ENCODE measurements at places on chromosomes 4 and X.

DNA sequence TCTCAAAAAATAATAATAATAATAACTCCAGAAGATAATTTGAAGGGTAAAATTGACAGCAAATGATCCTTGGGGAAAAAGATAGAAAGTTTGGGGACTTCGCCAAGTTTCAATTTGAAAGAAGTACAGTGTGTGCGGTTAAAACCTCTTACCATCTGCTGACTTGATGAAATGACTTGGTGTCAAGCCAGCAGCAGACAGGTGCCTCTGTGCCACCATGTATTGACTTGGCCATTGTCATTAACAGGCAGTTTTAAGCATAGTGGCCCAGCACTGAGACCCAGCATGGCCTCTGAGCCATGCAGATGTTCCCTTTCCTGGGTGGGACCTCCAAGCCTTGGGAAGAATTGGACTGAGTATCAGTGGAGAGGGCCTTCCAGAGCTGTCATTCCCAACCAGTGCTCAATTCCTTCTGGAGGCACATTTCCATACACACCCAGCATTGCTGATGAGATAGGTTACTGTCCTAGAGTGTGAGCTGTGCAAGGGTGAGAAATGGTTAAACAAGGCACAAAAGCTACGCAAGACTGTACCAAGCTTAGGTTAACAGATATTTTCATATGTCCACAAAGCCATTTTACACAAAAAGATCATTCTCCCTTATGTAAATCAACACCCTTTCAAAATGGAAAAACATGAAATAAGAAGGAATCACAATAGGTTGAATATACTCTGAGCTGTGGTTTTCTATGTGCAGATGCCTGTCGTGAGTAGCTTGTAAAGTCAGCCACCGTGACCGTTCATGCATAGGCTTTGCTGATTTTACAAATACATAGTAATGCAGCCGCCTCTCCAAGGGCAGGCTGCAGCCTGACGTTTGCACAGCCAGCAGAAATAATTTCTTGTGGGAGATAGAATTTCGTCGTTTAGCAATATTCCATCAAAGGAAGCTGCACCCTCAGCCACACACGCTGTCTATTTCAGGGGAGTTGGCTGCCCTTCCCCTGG lies 59.4 kb upstream of the FBXW7 start:
- DNase-seq: peak; percentile 41

- DNase-seq: peak; percentile 67
Observed at GRCh38 chr4:74217365-74217764, 59.4 kb downstream of the MTHFD2L start.

- DNase-seq: peak; percentile 3
Observed at GRCh38 chr4:107094332-107094731, 58.2 kb upstream of the DKK2 start.

GRCh38 chrX:150324035-150324728 lies 38.9 kb upstream of the MAMLD1 start:
- DNase-seq: peak; percentile 44

DNA sequence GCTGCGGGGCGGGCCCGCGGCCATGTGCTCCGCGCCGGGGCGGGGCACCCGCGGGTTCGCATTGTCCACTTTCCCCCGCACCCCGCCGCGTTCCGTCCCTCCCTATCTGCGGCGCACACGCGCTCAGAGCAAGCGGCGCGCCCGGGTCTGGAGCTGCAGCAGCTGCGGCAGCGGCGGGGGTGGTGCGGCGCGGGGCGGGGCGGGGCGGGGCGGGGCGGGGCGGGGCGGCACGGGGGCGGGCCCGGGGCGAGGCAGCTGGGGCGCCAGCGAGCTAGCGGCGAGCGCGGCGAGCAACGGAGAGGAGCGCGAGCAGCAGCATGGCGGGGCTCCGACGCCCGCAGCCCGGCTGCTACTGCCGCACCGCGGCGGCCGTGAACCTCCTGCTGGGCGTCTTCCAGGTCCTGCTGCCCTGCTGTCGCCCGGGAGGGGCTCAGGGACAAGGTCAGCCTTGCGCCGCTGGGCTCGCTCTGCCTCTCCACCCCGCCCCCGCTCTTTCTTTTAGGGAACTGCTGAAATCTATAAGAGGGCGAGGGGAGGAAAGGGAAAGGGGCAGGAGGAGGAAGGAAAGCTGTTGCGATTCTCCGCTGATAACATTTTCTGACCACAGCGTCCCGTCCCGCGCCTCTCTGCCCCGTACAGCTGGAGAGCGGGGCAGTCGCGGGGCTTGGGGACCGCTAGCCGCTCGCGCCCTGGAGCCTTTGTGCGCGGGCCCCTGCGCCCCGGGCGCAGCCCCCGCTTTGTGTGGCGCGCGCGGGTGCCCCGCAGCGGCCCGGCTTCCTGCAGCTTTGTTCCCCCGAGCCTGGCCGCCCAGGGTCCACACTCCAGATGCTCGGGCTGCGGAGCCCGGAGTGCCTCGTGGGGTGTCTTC lies at the start of gene TMEM131L:
Gene TMEM131L (plus strand): TSS at position 280 of the 868 bp plus-strand sequence. CDS start 38 bp downstream, at position 318.
- peak; percentile 68 for DNase-seq

DNA sequence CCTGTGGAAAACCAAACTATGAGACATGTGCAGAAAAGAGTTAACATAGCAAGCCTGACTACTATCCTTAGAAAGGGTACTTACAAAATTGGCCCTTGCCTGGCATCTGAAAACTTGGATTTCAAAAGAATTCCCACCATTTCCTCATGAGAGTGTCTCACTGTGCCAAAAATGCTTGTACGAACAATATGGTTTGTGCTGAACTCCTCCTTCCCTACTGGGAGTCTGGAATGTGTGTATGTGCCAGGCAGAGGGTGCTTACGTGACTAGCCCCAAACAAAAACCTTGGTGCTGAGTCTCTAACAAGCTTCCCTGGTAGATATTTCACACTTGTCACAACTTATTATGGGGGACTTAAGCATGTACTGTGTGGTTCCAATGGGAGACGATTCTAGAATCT lies 81.7 kb upstream of the GIMD1 start:
- DNase-seq: no peak
